ENCODE measurements at places on chromosomes 2 and 18.

DNA sequence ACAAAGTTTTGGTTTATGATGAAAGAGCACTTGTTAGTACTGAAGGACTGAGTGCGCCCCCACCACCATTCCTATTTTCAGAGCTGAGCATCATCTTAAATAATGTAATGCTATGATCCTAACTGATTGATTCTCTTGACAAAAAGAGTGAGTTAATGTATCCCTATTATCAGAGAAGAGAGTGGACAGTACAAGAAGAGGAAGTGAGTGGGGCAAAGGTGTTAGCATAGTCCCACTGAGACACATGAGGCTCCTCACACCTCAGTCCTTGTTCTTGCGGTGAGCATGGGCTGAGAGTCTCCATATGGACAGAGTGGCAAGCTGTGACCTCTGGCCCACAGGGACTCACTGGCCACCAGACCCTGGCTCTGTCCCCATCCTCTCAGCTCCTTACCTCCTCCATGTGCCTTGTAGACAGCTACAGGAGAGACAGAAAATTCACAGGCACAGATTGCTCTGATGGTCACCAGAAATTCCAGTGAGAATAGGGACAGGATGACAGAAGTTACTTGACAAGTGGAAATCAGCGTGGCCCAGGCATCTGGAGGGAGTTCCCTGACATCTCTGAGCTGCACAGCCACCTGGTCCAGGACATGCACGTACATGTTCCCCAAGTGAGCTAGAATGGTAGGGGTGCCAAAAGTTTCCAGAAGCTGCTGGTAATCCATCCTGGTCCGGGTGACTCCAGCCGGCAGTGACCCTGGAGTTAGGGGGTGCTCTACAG, 32.6 kb downstream of the NAPG start:
- no peak for DNase-seq

GRCh38 chr2:236073246-236073645, 94.9 kb downstream of the GBX2 start:
- DNase-seq: no peak

GRCh38 chr18:48430150-48430549, 21.0 kb upstream of the ZBTB7C start:
- DNase-seq: no peak

- peak; percentile 82 for DNase-seq
Observed at GRCh38 chr2:190849774-190850173, 30.8 kb upstream of the GLS start.

DNA sequence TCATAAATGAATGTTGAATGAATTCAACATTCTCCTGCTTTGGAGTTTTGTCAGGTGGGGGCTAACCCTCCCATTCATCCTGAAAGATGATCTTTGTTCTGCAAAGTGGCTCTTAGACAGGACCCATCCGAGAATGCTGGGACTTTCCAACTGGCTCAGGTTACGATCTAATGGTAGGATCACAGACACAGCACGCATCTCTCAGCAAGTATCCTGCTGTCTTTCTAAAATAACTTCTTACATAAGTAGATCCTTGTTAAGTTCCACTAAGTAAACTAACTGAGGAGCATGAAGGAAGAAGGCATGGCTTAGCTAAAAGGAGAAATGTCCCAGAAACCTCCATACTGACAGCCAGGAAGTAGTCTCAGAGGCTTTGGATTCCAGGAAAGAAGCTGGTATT, 23.7 kb downstream of the CYP27A1 start:
- DNase-seq: no peak

- no peak for DNase-seq
Observed at GRCh38 chr18:34048423-34048822, 176.3 kb downstream of the NOL4 start.

- DNase-seq: peak; percentile 55
Observed at GRCh38 chr2:75574106-75574505, 13.4 kb upstream of the EVA1A start.

DNA sequence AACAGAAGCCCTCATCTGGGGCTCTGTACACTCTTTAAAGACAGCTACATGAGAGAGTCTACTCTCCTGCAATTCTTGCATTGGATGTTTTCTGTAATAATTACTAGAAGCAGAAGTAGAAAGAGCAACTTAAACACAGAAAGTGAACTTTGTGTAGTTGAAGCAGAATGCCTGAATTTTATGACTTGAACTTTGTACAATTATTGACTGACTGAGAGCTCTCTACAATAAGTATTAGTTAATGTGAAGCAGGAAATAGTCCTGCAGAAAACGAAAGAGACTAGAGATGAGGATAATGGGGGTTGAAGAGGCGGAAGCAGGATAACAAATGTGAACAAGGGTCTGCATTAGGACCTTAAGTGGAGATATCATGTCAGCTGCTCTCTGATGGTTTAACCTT, 79.2 kb upstream of the STK39 start:
- DNase-seq: no peak

Measured in ELR (cell line).